ENCODE measurements at places on chromosomes 16 and 17.

- H3K36me3 ChIP-seq = no peaks in the 10 kb centered on the region
- no peak within 1 kb of the TSS for H3K27ac ChIP-seq
- no peaks in the 10 kb centered on the region for H3K4me1 ChIP-seq
- peaks cover 2% of the 10 kb centered on the region for H3K27me3 ChIP-seq
Observed at GRCh38 chr16:23835390-23836077, at the start of gene PRKCB. Gene PRKCB (plus strand): TSS chr16:23835983.

- H3K36me3 ChIP-seq = no peaks in the 10 kb centered on the region
- H3K27me3 ChIP-seq = no peaks in the 10 kb centered on the region
- H3K4me3 ChIP-seq = peak overlapping the region; percentile 37
- DNase-seq = peak; percentile 86
- peak overlapping the region; percentile 72 for H3K27ac ChIP-seq
- peaks cover 69% of the 10 kb centered on the region for H3K4me1 ChIP-seq
Observed at GRCh38 chr17:81422776-81423697, 27.8 kb downstream of the BAHCC1 start.

DNA sequence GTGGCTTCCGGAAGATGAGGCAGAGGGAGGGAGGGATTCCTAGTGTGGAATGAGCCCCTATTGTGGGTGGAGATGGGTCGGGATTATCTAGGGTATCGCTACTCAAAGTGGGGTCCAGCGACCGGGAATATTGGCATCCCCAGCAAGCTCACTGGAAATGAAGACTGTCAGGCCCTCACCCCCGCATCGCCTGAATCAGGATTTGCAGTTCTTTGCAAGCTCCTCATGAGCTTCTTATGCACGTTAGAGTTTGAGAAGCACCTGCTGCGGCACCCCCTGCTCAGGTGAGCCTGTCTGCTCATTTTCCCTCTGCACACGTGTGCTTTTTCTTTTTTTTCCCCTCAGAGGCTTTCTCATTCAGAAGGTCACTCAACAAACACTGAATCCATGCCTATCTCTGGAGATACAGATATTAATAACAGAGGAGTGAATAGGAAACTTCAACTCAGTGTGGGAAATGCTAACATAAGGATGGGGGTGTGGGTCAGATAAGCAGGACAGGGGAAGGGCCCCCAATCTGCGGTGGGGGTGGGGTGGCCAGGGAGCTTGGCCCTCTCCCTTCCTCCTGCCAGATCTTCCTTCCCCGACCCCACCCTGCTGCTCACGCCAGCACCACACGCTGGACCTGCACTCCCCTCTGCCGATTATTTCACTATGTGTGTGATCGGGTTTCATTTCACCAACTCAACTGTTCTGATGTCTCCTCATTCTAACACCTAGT, 67.7 kb upstream of the NFAT5 start:
- no peak overlapping the region for H3K27ac ChIP-seq
- DNase-seq = no peak
- H3K4me3 ChIP-seq = no peak overlapping the region
- H3K36me3 ChIP-seq = no peaks in the 10 kb centered on the region
- H3K4me1 ChIP-seq = no peaks in the 10 kb centered on the region
- no peaks in the 10 kb centered on the region for H3K27me3 ChIP-seq

DNA sequence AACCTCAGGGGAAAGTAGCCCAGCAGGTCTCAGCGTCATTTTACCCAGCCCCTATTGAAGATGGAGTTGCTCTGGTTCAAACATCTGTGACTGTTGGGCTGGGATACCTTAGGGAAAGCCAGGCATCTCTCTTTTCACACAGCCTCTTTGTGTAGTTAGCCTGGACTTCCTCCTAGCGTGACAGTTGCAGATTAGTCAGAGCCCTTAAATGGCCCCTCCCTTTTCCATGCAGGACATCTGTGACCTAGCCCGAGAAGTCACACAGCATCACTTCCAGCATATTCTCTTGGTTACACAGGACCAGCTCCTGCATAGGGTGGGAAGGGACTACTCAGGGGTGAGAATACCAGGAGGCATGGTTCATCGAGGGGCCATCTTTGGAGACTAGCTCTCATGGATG, 375.0 kb upstream of the RBFOX1 start:
- no peaks in the 10 kb centered on the region for H3K36me3 ChIP-seq
- no peak overlapping the region for H3K27ac ChIP-seq
- no peaks in the 10 kb centered on the region for H3K4me1 ChIP-seq
- no peak for DNase-seq
- H3K27me3 ChIP-seq = no peaks in the 10 kb centered on the region

- H3K4me1 ChIP-seq = peaks cover 36% of the 10 kb centered on the region
- H3K4me3 ChIP-seq = peak overlapping the region; percentile 89
- DNase-seq = no peak
- peak overlapping the region; percentile 99 for H3K27ac ChIP-seq
Observed at GRCh38 chr16:31213342-31213741, 577 bp upstream of the TRIM72 start.

All from psoas muscle (tissue), 8 donors.